ENCODE measurements at places on chromosomes 3 and 15.

DNA sequence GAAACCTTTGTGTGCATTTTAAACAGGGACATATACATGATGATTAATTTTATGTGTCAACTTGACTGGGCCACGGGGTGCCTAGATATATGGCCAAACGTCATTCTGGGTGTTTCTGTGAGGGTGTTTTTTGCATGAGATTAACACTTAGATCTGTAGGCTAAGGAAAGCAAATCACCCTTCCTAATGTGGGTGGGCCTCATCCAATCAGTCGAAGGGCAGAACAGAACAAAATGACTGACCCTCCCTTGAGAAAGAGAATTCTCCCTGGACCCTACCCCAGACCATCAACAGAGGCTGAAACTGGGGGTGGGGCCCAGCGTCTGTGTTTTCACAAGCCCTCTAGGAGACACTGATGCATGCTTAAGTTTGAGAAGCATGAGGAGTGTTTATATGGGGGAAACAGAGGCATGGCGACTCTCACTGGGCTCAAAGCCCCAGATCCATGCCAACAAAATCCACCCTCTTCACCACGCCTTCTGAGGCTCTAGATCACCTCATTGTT lies 56.2 kb downstream of the ITGA11 start:
- no peak for DNase-seq

DNA sequence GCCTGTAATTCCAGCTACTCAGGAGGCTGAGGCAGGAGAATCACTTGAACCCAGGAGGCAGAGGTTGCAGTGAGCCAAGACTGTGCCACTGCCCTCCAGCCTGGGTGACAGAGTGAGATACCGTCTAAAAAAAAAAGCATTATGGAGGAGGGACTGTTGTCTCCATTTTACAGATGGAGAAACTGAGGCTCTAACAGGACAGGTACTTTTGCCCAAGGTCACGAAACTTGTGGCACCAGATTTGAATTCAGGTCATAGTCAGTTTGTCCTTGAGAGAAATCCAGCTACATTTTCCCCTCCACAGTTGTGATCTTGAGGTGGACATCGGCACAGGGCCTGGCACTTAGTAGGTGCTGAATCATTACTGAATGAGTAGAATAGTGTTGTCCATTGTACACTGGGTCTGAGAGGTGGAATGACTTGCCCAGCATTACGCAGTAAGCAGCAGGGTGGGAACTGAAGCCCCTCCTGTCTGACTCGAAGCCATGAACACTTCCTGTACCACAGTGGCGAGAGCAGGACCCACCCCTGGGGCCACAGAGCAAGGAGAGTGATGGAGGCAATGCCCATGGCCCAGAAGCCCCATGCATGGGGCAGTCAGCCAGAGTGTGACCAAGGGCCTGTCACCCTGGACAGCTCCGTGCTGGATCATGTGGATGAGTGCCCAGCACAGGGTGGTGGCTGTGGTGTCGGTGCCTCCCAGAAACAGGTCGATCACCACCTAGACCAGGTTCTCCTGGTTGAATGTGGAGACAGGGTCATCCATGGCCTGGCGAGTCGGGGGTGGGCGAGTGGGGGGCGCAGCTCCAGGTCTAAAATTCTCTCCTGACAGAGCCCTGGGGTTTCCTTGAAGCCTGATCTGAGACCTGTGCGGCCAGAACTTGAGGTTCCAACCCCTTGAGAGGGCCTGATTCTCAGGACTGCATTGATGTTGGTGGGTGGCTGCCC lies 20.4 kb upstream of the PARL start:
- DNase-seq: no peak

DNA sequence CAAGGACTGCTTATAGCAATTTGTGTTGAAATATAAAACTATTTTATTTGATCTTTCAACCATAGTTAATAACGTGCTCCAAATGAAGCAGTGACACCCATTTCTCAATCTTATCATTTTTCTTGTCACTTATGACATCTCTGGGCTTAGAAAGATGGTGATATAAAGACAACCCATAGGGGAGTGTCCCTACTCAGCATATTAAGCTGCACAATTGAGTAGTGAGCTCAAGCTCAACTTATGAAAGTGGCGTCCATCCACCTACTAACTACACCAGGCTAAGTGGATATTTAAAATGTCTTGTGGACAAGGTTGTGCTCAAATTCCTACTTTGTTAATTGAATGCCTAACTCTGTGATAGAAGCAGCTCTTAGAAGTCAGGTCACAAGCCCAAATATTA lies 46.7 kb downstream of the SLC9C1 start:
- no peak for DNase-seq

GRCh38 chr3:158508481-158508880 lies 62.5 kb upstream of the MLF1 start:
- no peak for DNase-seq

GRCh38 chr3:24622138-24622537 lies 127.5 kb upstream of the THRB start:
- no peak for DNase-seq

GRCh38 chr15:75891895-75892294 lies 11.8 kb upstream of the FBXO22 start:
- DNase-seq: no peak

DNA sequence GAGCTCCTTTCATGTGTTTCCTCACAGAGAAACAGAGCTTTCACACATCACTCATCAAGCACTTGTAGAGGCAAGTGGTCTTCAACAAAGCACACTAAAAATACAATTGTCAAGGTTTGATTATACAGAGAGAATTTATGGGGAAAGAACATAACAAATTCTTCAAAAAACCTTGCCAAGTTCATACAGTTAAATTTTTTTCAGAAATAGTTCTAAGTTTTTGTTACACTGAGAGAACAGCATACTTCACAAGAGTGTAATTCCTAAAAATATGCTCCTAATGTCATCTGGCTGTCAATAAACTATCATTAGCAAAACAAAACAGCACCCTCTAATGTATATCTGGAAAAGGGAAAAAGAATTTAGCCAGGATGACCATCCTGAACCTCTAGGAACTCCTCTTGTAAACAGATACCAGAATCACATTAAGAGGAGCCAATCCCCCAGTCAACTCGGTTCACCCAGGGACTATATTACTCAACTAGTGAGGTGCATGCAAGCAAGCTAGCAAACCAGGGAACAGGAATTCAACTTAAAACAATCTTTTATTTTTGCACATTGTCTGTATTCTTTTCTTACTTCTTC lies 63.3 kb downstream of the RAD18 start:
- DNase-seq: no peak

GRCh38 chr3:60126511-60127304 lies 1076.9 kb upstream of the CFAP20DC start:
- DNase-seq: no peak

- DNase-seq: no peak
Observed at GRCh38 chr3:130826516-130827182, 67.2 kb upstream of the ATP2C1 start.

DNA sequence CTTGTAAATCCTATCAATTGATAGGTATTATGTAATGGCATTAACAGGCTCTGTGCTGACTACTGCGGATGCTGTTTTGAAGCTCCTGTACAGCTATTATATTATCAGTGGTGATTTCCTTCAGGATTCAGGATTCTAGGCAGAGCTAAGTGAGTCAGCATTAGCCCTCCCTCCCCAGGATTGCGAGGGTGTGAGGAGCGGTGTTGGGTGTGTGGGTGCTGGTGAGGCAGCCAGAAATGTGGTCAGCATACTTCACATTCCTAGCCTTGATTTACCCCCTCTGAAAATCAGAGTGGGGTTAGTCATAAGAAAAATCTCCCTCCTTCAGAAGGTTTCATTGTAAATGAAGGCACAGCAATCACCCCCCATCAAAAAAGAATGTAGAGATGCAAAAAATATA lies 72.5 kb downstream of the SNTN start:
- DNase-seq: no peak

- no peak for DNase-seq
Observed at GRCh38 chr15:97623091-97623661, 337.3 kb upstream of the ARRDC4 start.

DNA sequence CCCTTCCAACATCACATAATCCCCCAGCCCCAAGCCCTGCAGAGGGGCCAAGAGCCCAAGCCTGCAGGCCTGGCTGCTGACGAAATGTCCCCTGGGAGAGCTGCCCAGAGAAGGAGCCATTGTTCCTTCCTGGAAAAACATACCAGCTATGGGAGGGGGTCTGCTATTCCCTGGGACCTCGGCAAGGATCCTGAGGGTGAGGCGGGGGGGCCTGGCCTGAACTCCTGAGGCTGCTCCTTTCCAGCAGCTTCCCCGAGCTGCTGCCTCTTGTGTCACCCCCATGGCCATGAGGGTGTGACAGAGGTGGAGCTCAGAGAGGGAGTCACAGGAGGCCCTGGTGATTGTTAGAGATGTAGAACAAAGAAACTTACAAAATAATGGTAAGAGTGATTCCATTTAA lies 12.9 kb downstream of the LOXL1 start:
- no peak for DNase-seq

GRCh38 chr15:60406513-60407414 lies 9.0 kb upstream of the ANXA2 start:
- DNase-seq: no peak

- DNase-seq: no peak
Observed at GRCh38 chr15:69868756-69869155, 229.0 kb downstream of the TLE3 start.

DNA sequence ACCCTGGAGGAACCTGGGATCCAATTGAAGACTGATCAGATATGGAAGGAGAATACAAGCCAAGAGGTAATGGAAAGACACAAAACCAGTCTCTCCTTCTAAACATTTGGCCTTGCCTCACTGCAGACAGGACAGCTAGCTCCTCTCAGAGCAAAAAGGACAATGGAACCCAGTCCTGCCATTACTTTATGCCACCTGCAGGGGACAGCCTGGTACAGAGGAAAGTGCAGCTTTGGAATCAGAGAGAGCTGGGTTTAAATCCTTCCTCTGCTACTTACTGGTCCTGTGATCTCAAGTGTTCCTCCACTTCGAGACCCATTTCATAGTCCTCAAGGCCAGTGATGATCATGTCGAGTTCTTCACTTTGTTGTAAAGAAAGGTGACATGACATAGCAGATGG lies 159.4 kb upstream of the SMAD3 start:
- DNase-seq: no peak

DNA sequence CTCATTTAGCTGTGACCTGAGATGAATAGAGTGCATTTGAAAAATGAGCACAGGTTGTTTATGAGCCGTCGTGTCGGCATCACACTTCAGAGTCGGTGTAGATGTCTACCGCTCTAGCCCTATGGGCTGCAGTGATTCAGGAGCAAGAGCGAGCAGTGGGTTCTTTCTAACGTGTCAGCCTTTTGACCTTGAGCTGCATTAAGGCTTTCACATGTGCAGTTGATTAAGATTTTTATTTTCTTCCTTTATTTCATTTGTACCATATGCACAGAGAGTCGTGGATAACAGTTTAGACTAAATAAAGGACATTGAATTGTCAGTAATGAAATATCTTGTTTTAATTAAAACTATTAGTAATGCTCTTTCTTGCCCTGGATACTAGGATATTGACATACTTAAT lies 368.2 kb downstream of the PTPRG start:
- no peak for DNase-seq

DNA sequence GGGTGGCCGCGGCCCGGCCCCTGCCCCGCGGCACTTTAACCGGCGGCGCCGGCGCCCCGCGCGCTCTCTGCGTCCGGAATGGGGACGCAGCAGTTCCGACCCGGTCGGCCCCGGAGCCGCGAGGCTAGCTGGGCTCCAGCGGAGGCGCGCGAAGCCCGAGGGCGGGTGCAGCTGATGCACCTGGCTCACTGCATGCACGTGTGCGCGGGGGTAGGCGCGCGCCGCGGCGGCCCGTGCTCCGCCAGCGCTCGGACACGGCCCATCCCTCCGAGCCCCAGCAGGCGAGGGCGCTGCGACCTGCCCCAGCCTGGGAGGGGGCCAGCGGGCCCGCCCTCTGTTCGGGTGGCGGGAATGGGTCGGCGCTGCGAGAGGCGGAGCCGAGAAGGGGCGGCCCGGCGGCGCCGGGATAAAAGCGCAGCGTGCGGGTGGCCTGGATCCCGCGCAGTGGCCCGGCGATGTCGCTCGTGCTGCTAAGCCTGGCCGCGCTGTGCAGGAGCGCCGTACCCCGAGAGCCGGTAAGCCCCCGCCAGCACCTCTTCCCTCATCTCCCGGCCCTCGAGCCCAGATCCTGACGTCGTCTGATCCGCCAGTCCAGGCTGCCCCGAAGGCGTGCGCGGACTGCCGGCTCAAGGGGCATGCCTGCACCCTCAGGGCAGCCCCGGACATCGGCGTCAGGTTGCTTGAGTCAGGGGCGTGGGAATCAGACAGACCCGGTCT lies at the start of the genes CHDH and IL17RB:
Gene CHDH, minus strand, starts transcription at position 286 of the 717 bp plus-strand sequence. CDS start 22,411 bp downstream, outside the sequence.
Gene IL17RB, plus strand, starts transcription at position 435 of the 717 bp plus-strand sequence. Its CDS starts 21 bp downstream, at position 456.
- DNase-seq: no peak

DNA sequence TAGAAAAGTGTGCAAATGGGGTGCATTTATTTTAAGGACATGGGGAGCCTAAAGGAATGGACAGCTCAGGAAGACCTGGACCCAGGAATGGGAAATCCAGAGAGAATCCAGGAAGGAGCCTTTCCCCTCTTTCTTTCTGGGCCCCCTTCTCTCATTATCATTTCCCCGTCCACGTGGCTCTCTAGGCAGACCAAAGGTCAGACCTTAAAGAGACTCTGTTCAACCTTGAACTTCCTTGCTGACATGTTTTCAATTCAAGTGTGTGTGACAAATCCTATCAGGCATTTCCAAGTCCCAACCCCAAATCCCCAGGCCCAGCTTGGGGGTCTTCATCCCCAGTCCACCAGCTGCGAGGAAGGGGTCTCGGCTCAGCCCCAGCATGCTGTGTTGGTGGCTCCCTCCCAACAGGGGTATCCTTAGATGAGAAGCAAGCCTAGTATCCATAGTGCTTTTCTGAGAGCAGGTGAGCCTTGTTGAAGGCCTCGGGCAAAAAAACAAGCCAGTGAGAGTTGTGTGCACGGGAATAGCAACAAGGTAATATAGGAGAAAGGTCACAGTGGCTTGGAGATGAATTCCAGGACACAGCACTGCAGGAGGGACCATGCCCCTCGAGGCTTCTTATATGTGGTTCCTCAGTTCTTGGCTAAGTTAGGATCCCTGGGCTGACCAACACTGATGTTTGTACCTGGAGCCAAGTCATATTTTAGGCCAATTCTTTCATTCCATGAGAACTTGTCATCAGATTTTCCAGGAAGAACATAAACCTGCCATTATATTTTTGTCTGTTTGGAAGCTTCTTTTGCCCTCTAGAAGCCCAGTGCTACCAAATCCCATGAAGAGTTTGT lies 130.0 kb downstream of the ASB7 start:
- no peak for DNase-seq

- DNase-seq: no peak
Observed at GRCh38 chr3:110711851-110712516, 359.6 kb upstream of the NECTIN3 start.

GRCh38 chr15:78915341-78916087 lies 29.3 kb downstream of the CTSH start:
- no peak for DNase-seq

- DNase-seq: no peak
Observed at GRCh38 chr15:78641102-78641748, at the start of gene CHRNB4. Gene CHRNB4 (minus strand): TSS chr15:78641210. CDS start chr15:78641133, 77 bp downstream.

DNA sequence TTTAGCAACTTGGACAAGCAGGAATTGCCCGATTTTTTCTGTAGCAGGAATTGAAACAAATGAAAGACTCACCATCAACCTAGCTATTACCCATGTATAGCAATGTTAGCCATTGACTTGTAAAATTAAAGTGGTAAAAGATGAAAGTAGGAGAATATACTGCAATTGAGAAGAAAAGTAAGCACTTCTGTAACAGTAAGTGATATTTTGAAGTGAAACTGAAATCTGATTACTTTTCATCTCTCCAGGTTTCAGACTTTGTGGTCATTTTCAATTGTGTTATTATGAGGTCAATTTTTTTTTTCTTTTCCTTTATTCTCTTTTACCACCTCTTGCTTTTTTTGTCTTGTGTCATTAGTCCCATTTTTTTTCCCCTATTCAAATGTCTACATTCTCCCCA lies 1078.2 kb downstream of the ZPLD1 start:
- DNase-seq: no peak

Measured in effector memory CD8-positive, alpha-beta T cell (primary cell).